ENCODE measurements at places on chromosomes 1 and 21.

DNA sequence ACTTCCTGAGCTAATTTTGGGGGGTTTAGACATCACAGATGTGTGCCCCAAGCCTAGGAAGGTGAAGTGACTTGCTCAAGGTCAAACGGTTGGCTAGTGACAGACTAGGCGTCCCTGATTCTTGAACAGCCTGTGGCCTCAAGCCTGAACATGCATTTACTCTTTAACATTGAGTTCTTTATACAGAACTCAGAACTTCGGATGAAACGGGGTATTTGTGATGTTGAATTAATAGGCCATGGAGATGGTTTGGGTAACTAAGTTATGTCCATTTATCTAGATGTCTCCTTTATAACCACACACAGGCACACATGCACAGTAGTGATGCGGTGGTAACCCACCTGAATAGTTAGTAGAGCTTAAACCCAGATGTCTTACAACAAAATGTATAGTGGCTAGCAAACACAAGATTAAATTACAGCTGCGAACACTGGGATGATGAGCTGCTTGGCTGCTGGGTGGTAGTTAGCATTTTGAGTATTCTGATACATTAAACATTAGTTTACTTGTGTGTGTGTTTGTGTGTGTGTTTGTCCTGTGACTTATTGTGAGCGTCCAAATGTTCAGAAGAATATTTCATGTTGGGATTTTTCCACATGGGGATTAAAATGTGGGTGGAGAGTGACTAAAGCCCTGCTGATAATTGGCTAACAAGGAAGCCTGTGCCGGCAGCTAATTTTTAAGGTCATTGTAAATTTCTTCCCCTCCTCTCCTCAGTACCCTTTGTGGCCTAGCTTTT, 2.3 kb downstream of the ATP1A1 start:
- DNase-seq = no peak

DNA sequence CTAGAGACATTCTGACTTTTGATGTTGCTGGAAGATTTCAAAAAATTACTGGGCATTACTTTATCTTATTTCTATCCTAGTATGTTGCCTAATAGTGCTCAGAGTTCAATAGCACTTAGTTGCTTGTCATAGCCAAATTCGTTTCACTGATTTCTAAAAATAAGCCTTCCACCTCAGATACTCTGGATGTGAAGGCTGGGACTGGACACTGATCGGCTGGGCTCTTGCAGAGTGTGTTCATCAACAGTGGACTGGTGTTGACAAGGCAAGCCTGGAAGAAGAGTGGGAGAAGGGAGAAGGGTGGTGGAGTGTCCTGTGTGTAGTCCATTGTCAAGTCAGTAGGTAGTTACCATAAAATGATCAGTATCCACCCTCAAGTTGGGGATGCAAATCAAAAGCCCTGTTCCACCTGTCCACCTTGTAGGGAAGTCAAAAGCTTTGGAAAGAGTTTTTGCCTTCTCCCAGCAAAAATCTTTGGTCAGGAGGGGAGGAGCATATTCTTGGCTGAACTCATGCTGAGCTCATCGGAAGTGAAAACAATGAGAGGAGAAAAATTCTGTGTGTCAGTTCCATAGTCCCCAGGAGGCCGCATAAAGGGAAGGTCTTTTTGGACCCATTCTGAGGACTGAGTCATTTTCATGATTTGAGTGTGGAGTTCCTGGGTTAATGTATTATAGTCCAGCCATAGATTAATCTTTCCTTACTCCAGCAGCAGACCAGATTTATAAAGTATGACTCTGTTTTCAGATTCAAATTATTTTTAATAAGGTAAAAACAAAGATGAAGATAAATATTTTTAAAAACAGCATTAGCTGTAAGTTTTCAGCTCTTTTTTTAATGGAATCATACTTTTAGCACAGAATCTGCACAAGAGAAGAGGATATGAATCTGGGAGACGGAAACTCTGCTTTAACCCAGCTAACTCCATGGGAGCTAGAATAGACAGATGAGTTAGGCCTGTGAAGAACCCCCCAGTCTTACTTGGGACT, 99.5 kb upstream of the BMP8A start:
- no peak for DNase-seq

GRCh38 chr1:167297222-167298214, 76.8 kb downstream of the POU2F1 start:
- DNase-seq = no peak

- DNase-seq = no peak
Observed at GRCh38 chr21:25636727-25637126, 2.3 kb upstream of the JAM2 start.
